ENCODE measurements at places on chromosomes 7 and 10. TPM values are rescaled to one million over a fixed set of nuclear protein-coding genes. Genes with fewer than 3 reads are reported as not detected.

Gene THSD7A
- total RNA-seq = 4.0 TPM

DNA sequence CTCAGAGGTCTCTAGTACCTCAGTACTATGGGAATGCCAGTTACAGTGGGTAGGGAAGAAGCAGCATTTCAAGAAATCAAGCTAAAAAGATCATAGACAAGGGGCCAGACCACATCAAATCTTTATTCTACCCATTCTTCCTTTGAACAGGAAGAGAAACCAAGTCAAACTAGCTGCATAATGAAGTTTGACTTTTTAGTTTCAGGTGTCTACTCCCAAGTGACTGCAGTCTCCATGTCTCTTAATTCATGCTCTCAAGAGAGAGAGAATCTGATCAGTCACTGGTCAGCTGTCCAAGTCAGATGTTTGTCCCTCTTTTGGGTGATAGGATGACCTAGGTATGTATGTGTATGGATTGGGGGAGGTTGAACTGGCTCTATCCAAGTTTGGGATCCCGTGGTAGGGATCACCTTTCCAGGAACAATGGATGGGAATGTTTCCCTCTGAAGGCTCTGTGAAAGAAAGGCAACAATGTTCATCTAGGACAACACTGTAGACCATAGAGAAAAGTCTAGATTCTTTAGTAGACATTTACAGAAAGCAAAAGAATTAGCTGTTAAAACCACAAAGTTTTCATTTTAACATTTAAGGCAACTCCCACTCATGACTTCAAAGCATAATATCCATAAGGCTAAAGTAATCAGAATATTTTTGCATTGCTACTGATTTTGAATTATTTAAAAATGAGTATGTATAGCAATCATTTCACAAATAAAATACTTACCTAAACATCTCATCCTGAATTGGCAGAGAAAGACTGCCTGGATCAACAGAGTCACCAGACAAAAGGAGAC is 30.1 kb upstream of the PRTFDC1 start:
- H3K4me3 ChIP-seq = no peak overlapping the region
- no peaks in the 10 kb centered on the region for H3K4me1 ChIP-seq
- H3K36me3 ChIP-seq = no peaks in the 10 kb centered on the region
- no peak overlapping the region for H3K27ac ChIP-seq
- H3K27me3 ChIP-seq = no peaks in the 10 kb centered on the region
- no peak for DNase-seq

DNA sequence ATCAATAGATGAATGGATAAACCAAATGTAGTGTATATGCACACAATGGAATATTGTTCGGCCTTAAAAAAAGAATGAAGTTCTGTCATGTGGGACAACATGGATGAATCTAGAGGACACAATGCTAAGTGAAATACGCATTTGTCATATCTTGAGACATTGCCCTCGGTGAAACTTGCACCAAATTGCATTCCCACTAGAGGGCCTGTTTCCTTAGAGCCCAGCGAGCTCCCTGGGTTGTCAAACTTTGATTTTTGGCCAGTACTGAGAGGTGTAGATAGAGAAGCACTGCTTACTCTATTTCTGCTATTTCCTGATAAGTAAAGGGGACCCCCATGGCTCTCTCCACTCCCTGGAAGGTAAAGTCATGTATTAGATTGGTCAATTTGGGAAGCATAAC is 157.1 kb downstream of the GPAM start:
- H3K27me3 ChIP-seq = no peaks in the 10 kb centered on the region
- DNase-seq = no peak
- H3K27ac ChIP-seq = no peak overlapping the region
- H3K36me3 ChIP-seq = no peaks in the 10 kb centered on the region
- H3K4me3 ChIP-seq = no peak overlapping the region
- no peaks in the 10 kb centered on the region for H3K4me1 ChIP-seq

- no peak overlapping the region for H3K27ac ChIP-seq
- H3K27me3 ChIP-seq = peaks cover 15% of the 10 kb centered on the region
- no peaks in the 10 kb centered on the region for H3K36me3 ChIP-seq
- H3K4me1 ChIP-seq = no peaks in the 10 kb centered on the region
Measured at GRCh38 chr10:43226851-43227845, 39.7 kb downstream of the RASGEF1A start.

DNA sequence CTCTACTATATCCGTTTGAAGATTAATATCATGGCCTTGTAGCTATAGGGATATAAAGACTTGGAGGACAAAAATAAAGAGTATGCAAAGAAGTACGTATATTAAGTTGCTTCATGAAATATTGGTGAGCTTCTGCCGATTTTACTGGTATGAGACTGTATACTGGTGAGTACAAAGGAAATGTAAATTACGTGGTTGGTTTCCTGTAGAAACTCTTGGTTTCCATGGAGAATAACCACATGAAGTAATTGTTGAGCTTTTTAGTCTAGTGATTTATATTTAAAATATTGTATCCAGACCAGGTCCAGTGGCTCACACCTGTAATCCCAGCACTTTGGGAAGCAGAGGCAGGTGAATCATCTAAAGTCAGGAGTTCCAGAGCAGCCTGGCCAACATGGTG is 32.2 kb upstream of the GLI3 start:
- no peaks in the 10 kb centered on the region for H3K36me3 ChIP-seq
- H3K27ac ChIP-seq = no peak overlapping the region
- no peak for DNase-seq

Gene CDHR3
- 8.7 TPM for total RNA-seq
